Right atrium auricular region (tissue), 2 donors: ENCODE measurements at places on chromosomes 2 and 18. TPM values are rescaled to one million over a fixed set of nuclear protein-coding genes. Genes with fewer than 3 reads are reported as not detected.

- no peak overlapping the region for H3K27ac ChIP-seq
- H3K27me3 ChIP-seq = no peaks in the 10 kb centered on the region
- no peaks in the 10 kb centered on the region for H3K36me3 ChIP-seq
These were observed 341.3 kb upstream of the LINC00305 start for GRCh38 chr18:64490207-64490606.

GRCh38 chr2:68385220-68385906 is 20.3 kb downstream of the PLEK start:
- no peak overlapping the region for H3K4me3 ChIP-seq
- no peaks in the 10 kb centered on the region for H3K4me1 ChIP-seq
- no peaks in the 10 kb centered on the region for H3K27me3 ChIP-seq
- no peak for DNase-seq
- no peak overlapping the region for H3K27ac ChIP-seq
- no peaks in the 10 kb centered on the region for H3K36me3 ChIP-seq

- H3K36me3 ChIP-seq = no peaks in the 10 kb centered on the region
- DNase-seq = peak; percentile 76
- H3K4me1 ChIP-seq = no peaks in the 10 kb centered on the region
These were observed 4.7 kb upstream of the HPCAL1 start for GRCh38 chr2:10297959-10298531.

- no peak overlapping the region for H3K27ac ChIP-seq
- no peaks in the 10 kb centered on the region for H3K4me1 ChIP-seq
- no peak overlapping the region for H3K4me3 ChIP-seq
- H3K36me3 ChIP-seq = no peaks in the 10 kb centered on the region
- DNase-seq = no peak
These were observed 22.6 kb downstream of the ST6GAL2 start for GRCh38 chr2:106863387-106863786.

GRCh38 chr2:203871371-203871983 is 3.9 kb downstream of the CTLA4 start:
- H3K4me3 ChIP-seq = no peak overlapping the region
- no peaks in the 10 kb centered on the region for H3K36me3 ChIP-seq
- H3K27ac ChIP-seq = peak overlapping the region; percentile 32
- DNase-seq = no peak
- H3K27me3 ChIP-seq = no peaks in the 10 kb centered on the region

DNA sequence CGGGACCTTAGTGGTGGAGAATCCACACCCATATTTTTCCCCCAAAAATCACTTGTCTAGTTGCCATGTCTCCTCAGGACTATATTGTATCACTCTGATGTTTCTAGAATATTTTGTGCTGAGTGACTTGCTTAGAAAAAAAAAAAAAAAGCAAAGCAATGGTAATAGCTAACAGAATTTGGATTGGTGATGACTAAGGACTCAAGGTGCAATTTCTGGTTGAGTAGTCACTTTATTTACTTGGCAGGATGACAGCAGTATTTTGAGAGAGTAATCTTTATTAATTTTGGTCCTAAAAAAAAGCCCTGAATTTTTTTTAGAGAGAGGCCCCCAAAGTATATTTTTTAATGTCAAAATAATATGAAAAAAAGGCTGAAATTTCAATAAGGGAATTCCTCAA is 32.8 kb upstream of the MYO3B start:
- H3K27me3 ChIP-seq = no peaks in the 10 kb centered on the region
- no peak for DNase-seq
- no peaks in the 10 kb centered on the region for H3K4me1 ChIP-seq

- no peak overlapping the region for H3K27ac ChIP-seq
- H3K4me1 ChIP-seq = no peaks in the 10 kb centered on the region
- H3K36me3 ChIP-seq = no peaks in the 10 kb centered on the region
- no peak overlapping the region for H3K4me3 ChIP-seq
- H3K27me3 ChIP-seq = no peaks in the 10 kb centered on the region
These were observed 191.2 kb downstream of the NCKAP5 start for GRCh38 chr2:133377021-133377481.

DNA sequence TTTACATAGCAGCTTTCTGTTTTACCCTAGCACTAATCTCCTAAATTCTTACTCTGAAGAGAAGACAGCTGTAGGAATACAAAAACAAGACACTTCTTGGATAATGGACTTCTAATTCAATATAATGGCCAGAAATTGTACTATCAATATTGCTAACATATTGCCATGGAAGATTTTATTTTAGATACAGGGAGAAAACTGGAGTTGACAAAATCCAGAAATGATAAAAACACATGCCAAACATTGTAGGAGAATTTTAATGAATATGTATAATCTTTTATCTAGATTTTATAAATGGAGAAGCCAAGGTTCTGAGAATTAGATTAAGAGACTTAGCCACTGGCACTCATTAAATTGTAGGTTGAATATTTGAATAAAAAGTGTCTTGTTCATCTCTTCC is 1838.8 kb upstream of the LRRTM1 start:
- H3K4me1 ChIP-seq = no peaks in the 10 kb centered on the region
- no peak overlapping the region for H3K4me3 ChIP-seq
- no peaks in the 10 kb centered on the region for H3K27me3 ChIP-seq

SERPINB11 gene
- total RNA-seq = not detected

LHCGR gene
- total RNA-seq = not detected

REG3A gene
- total RNA-seq = not detected

PID1 gene
- total RNA-seq = 24.0 TPM

CNDP1 gene
- not detected for total RNA-seq
